Mesenchymal stem cell (in vitro differentiated cells and primary cell): ENCODE measurements at places on chromosomes 1 and 21.

DNA sequence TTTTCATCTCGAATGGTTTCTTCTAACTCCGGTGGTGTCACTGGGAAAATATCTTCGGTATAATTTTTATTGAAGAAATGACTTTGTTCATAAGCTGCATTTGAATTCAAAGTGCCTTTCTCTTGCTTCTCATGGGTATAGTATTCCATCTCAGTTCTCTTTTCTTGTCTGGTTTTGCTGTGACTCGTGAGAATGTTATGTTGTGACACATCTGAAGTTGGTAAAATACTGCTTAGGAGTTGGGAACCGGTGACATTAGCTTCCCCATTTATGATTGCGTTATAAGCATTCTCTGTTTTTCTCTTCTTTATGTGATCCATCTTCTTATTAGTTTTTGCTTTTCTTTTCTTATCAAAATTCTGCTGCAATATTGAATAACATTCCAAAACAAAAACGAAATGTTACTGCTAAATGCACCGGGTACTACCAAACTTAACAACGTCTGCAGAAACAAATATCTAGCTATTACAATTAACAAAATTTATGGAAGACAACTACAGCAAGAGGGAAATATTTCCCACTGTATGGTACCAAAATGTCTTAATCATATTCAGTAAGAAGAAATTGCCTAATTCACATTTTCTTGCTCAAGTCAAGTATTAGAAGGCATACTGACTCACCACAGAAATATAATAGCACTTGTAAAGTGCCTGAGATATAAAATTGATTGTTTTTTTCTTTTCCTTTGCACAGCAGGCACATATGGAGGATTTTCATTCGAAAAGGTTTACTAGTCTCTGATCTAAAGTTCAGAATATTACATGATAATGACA lies 15.5 kb downstream of the LRIF1 start:
- DNase-seq = peak; percentile 4

DNA sequence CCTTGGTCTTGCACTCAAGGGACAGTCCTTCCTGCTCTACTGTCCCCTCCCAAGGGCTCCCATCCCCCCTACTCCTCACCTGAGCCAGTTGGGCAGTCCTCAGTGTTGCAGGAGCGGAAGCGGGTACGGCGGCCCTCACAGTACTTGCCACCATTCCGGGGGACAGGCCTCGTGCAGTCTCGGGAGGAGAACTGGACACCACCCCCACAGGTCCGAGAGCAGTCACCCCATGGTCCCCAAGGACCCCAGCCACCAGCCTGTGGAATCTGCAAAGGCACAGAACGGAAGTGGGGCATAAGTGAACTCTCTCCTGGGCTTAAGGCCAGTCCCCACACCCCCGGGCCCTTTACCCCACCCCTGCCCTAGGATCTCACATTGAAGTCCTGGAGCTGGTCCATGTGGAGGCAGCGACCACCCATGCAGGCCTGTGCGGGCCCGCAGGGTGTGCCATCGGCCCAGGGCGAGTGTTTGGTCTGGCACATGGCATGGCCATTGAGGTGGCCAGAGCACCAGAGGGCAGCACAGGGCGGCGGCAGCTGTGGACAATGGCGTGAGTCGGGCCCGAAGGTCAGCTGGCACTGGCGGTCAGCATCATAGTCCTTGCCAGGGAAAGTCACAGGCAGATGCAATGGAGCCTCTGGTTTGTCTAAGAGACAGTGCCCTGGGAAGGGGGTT lies 5.2 kb downstream of the ADAMTS4 start:
- DNase-seq = no peak

DNA sequence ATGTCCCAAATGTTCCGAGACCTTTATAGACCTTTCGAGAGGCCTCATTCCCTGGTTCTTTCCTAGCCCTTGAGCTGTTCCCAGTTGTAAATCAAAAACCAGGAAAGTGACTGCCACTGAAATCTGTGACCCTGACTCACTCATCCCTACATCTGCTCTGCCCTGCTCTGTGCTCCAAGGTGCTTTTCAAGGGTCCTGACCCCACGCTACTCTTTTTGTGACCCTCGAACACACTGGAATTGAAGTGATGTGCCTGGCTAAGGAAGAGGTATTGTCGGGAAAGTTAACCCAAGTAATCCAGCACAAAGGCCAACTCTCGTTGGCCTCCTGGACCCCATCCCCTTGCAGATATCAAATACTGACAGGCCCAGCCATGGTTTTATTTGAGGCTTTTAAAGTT lies 244.4 kb downstream of the HHAT start:
- DNase-seq = no peak

DNA sequence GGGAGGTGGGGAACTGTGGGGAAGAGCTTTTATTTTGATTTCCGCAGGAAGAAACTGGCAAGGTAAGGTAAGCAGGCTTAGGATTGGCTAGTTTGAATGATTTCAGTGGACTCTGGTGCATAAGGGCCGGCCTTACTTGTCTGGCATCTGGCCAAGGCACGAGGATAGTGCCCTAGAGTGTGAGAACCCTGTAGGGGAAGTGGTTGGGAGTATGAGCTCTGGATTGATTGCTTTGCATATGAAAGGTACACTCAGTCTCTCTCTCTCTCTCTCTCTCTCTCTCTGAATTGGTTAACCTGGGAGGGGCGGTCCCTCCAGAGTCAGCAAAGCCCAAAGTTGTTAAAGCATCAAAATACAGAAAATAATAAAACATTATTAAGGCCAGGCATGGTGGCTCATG lies 463.0 kb downstream of the SIPA1L2 start:
- no peak for DNase-seq

- DNase-seq = peak; percentile 83
Measured at GRCh38 chr1:16960560-16961296, 19.7 kb downstream of the MFAP2 start.

- peak; percentile 40 for DNase-seq
Measured at GRCh38 chr1:110005971-110006370, 21.4 kb downstream of the AHCYL1 start.

DNA sequence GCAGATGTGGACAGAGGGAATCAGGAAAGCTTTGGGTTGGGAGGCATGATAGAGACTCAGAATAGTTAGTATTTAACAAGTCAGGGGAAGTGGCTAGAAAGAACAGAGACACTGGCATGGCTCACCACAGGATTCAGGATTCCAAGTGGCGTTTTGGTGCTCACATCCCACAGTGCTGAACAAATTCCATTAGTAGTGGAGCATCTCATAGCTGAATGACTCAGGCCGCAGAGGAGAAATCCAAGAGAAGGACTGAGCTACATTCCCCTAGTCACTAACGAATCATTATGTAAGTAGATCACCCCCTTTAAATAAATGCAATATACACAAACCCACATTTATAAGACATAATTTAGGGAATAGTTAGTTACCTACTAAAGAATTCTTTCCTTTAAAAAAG lies 5.0 kb upstream of the KCNJ9 start:
- DNase-seq = no peak

DNA sequence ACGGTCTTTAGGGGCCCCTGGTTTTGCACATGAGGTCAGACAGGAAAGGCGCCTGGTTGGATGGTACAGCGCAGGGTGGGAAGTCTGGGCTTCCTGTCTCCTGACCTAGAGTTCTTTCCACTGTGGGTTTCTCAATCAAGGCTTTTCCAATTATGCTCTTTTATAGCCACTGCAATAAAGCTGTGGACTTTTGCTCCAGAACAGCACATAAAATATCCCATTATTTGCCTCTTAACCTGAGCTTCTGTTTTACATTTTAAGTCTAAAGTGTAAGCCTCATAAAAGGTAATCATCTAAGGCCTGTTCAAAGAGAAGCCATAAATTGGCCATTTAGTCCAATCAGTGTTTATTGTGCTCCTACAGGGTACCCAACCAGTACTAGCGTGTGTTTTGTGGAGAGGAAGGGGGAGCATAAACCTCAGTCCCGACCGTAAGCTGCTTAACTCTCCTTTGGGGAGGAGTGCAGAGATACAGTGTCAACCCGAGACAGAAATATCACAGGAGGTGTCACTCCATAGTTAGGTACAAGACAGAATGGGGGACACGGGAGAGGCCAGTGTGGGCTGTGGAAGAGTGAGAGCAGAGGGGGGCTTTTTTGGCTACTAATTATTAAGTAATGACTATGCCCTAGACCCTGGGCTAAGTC lies 270.0 kb downstream of the TRABD2B start:
- no peak for DNase-seq

GRCh38 chr1:107294686-107295085 lies 153.8 kb downstream of the NTNG1 start:
- DNase-seq = no peak

- DNase-seq = no peak
Measured at GRCh38 chr1:222090103-222090502, 348.2 kb upstream of the DUSP10 start.

GRCh38 chr21:37342046-37342632 lies 24.4 kb upstream of the DYRK1A start:
- no peak for DNase-seq

GRCh38 chr1:10663678-10664035 lies 132.8 kb downstream of the CASZ1 start:
- peak; percentile 64 for DNase-seq

- DNase-seq = no peak
Measured at GRCh38 chr1:70930062-70930461, 117.6 kb downstream of the PTGER3 start.

- DNase-seq = peak; percentile 54
Measured at GRCh38 chr1:207789792-207790787, 38.2 kb downstream of the CD46 start.

GRCh38 chr1:88787023-88787903 lies 103.2 kb downstream of the PKN2 start:
- DNase-seq = no peak
